ENCODE measurements at places on chromosomes 16 and 17.

DNA sequence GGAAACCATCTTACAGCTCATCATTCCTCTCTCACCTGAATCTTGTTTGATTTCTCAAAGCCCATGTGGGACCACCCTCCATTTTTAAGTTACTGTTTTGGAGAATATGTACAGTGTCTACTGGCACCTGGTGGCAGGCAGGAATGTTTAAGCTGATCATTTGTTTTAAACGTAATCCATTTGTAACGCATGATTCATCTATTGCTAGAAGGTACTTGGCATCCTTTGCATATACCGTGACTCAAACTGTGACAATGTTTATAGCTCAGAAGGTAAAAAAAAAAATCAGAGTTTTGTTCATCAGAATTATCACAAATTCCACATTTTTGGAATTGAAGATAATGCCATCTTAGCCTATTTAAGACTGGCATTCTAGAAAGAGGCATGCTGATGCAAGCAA lies 1007.5 kb upstream of the EEF2KMT start:
- no peak for DNase-seq

DNA sequence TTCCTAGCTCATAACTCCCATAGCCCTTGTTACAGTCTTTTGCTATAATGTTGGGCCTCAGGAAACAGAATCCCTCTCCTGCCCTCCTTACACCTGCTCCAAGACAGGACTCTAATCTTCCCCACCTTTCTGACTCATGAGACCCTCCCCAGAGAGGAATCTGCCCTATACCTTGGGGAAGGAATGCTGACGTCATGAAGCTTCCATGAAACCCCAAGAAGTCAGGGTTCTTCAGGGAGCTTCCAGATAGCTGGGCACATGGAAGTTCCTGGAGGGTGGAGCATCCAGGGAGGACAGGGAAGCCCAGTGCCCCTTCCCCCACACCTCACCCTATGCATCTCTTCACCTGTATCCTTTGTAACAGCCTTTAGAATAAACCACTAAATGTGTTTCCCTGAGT lies 285.7 kb downstream of the SOX9 start:
- no peak for DNase-seq

DNA sequence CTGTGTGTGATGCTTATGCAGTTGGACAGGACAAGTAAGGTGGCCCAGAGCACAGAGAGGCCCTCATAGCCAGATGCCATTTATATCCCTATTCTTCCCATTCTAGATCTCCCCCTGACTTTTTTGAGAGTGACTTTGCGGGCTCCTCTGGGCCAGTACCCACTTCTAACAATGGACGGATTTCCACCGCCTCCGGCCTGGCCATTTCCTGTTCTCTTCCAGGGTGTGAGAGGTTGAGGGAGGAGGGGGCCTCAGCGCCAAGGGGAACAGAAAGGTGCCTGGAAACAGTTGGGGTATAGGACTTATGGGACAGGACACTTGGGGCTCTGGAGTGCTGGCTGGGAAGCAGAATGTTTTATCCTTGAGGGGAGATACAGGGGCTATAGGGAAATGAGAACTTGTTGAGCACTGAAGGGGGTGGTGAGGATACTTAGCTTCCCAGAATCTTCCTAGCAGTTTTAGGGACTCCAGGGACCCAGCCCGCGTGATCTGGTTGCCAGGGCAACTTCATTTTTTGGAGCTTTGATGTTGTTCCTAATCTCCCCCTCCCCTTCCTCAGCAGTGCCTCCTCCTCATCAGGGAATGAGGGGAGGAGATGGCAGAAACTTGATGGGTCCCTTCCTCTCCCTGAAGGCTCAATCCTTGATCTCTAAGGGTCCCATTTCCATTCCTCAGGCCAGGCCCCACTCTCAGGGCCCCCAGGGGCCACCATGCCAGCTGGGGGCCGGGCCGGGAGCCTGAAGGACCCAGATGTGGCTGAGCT lies 3.6 kb downstream of the TAOK2 start:
- DNase-seq = peak; percentile 74

GRCh38 chr16:57663917-57664661 lies 4.0 kb upstream of the ADGRG3 start:
- no peak for DNase-seq

DNA sequence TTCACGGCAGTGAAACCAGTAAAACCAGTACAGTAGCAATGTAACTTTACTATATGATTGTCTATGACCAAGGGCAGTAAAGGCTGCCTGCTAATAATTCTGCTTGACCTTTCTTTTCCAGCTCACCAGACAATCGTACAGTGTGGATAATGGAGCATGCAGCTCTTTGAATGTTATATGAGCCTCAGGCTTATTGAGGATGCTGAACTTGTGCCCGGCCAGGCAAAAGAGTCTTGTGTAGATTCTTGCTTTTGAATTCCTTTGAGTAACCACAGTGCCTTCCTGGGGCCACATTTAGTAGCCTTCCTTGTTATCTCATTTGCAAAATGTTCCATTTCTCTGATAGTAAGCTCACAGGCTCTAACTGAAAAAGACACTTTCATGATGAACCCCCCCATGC lies 131.8 kb downstream of the CDH11 start:
- DNase-seq = no peak

DNA sequence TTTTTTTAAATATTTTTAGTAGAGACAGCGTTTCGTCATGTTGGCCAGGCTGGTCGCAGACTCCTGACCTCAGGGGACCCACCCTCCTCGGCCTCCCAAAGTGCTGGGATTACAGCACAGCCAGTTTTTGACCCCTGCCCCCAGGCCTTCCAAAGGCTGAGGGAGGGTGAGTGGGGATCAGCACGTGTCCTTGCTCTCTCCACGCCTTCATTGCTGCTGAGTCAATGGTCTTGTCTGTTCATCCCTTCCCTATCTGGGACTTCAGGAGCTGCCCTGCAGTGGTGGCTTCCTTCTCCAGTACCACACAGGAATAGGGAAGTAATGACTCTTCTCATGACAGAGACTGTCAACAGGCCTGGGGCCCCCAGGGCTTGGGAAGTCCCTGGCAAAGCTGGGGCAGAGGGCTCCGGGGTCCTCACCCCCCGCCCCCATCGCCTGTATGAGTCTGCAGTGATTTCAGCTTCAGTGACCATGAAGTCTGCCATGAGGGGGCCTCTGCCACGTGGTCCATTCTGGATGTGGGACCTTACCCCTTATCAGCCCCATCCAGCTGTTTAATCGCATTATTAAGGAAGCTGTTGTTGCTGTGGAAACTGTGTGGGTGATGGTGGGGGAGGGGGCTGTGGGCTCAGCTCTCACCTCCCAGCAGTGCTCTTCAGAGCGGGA lies 6.1 kb downstream of the ABCC3 start:
- DNase-seq = peak; percentile 81

DNA sequence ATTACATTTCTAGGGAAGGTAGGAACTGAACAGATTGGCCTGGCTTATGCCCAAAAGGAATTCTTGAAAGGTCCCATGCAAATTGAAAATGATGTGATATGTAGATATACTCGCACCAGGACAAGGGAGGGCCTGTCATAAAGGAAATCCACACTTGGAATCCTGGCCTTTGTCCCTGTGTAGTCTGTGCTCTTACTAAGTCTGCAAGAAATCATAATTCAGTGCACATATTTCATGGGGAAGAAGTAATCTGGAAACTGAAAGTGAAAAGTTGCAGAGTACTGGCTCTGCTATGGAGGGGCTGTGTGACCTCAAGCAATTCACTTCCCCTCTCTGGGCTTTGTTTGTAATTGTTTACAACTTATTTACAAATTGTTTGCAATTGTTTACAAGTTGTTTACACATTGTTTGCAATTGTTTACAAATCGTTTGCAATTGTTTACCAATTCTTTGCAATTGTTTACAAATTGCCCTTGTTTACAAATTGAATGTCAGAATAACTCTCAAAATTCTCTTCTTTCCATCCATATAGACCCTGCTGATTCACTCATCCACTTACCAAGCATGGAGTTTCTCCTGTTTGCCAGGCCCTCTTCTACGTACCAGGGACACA lies 12.9 kb downstream of the SCNN1G start:
- DNase-seq = no peak

DNA sequence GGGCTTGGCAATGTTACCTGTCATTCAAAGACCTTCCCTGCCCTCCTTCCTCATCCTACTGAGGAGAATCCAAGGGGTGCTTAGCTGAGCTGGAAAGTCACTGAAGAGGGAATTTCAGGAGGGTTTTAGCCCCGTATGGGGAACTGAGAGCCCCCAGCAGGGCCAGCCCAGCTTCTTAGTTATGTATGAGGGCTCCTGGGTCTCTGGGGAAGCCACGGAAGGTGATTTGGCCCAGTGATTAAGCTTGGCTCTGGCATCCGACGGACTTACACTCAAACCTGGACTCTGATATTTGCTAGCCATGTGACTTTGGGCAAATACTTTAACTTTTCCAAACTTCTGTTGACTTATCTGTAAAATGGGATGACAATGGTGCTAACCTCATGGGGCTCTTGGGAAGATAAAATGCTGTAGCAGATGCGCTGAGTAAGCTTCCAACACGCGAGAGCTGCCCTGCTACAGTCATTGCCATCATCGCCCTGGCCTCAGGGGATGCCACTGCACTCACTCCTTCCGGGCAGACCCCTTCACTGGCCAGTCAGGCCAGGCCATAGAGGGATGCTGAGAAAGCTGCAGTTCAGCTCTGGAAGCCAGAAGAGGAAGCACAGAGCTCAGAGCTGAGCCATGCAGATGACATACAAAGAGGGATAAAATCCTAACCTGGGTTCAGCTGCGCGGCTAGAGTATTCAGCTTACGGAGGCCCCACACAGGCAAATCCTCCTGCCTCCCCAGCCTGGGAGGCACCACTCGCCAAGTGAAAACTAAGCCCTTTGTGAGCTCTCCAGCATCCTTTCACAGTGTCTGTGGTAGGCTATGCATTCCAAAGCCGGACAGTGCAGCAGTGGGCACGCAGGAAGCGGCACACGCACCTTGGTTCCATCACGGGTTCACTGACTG lies 44.9 kb upstream of the PIK3R6 start:
- DNase-seq = no peak

DNA sequence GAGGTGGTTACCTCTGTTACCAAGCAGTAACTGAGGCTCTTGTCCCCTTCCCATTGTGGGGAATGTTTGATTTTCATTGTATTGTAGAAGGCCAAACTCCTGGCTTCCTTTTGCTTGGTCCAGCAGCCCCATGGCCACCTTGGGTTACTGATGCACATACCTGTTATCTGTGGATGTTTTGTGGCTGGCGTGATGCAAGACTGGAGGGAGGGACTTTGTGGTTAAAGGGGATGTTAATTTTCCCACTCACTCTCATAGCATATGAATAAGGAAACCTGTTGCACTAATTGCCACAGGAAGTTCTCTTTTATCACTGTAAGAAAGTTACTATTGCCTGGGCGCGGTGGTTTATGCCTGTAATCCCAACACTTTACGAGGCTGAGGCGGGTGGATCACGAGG lies 168.6 kb upstream of the HS3ST4 start:
- no peak for DNase-seq

- no peak for DNase-seq
These were observed 1.1 kb downstream of the ABCA10 start for GRCh38 chr17:69227541-69227940.

DNA sequence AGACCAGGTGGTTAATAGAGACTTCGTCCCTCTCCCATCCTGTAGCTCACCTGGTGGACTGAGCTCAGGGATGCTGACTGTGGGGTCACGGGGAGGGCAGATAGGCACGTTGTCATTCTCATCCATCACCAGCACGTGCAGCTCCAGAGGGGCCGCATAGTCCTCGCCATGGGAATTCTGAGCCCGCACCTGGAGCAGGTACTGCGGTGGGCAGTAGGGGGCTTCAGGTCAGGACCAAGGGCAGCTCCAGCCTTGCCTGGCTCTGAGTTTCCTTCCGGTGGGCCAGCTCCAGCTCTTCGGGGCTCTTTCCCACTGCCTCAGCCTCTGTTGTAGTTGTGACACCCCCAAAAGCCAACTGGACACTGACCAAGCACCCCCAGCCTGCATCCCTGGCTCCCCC lies 5.6 kb downstream of the CDH16 start:
- DNase-seq = no peak

DNA sequence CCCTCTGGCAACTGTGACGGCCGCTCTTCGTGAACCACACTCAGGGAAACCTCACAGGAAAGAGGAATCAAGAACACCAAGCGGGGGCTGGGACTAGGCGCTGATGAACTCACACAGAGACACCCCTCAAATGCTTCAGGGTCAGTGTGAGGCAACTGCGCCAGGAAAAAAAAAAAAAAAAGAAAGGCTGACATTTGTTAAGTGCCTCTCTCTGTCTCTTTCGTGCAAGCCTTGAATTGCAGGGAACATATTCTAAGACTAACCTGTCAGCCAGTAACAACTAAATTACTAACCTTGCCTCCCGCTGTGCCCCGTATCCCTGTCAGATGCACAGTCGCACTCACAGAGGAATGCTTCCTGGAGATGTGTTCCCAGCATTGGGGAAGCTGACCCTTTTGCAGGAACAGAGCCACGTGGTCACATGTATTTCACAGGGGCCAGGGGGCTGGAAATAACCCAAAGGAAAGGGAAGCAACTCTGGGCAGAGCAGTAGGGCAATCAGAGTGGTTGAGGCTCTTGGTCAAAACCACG lies 247.8 kb downstream of the XYLT1 start:
- DNase-seq = no peak

- DNase-seq = peak; percentile 74
These were observed at the start of gene DHRS11 for GRCh38 chr17:36591434-36592315. Gene DHRS11 (plus strand): TSS chr17:36591879. CDS start chr17:36592010, 131 bp downstream.

GRCh38 chr16:19841184-19841583 lies 43.5 kb downstream of the GPRC5B start:
- DNase-seq = no peak

DNA sequence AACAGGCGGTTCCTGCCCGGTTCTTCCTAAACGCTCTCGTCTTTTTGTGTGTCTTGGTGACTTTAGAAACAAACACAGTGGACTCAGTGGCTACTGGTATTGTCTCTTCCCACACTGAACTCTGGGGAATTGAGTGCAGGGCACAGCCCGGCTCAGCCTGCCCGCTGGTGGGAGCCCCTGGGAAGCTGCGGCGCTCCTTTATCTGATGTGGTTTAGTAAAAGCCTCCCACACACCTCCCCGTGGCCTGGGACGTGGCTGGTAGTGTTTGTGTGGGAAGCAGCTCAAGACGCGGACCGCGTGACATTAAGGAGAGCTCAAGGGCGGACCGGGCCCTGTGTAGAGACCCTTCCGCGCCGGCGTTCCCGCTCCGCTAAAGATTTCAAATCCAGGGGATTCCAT lies 55.4 kb upstream of the PVALEF start:
- DNase-seq = no peak

DNA sequence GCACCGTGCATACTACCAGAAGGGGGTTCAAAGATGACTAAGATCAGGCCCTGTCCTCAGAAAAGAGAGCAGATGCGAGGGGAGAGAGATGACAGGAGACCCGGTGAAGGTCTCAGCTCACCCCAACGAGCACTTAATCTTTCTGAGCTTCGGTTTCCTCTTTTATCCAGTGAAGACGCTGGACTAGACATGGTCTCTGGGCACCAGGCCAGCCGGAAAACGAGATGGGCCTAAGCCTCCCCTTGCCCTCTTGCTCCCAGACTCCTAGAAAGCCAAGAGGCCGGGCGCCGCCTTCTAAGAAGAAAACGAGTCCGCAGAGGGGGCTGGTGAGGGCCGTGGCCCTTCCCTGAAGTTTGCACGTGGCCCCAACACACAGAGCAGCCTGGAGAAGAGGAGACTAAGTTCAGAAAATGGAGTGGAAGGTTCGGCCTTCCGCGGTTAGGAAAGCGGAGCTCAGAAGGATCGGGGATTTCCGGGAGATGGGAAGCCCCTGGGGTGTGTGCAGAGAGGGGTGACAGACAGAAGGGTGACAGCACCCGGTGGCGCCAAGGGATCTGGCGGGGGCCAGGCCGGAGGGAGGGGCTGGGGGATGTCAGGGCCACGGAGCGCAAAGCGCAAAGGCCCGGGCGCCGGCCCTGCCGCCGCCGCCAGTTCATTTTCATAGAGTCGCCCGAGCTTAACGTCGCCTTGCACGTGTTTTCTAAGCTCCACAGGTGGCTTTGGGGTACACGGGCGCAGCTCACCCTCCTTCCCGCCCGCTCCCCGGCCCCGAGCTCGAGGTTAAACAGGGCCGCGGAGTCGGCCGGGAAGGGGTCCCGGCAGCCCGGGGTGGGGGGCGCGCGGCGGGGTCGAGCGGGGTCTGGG lies 42.1 kb upstream of the BHLHA9 start:
- DNase-seq = no peak
